ENCODE measurements at places on chromosomes 12 and 14.

DNA sequence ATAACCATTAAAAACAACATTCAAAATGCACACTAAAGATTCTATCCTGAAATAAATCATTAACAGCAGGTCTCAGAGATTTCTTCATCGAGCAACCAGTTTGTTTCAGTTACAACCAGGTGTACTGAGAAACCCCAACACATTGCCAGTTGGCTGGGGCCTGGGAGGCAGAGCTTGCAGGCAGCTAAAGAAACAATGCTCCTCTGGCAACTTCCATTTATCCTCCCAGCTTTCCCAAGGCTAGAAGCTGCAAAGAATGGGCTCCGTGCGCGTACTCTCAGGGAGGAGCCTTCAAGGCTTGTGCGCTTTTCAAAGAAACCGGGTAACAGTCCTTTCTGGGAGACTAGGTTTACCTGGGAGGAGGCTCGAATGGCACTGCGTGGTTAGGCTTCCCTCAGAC lies 181.6 kb downstream of the MSRB3 start:
- DNase-seq: no peak

DNA sequence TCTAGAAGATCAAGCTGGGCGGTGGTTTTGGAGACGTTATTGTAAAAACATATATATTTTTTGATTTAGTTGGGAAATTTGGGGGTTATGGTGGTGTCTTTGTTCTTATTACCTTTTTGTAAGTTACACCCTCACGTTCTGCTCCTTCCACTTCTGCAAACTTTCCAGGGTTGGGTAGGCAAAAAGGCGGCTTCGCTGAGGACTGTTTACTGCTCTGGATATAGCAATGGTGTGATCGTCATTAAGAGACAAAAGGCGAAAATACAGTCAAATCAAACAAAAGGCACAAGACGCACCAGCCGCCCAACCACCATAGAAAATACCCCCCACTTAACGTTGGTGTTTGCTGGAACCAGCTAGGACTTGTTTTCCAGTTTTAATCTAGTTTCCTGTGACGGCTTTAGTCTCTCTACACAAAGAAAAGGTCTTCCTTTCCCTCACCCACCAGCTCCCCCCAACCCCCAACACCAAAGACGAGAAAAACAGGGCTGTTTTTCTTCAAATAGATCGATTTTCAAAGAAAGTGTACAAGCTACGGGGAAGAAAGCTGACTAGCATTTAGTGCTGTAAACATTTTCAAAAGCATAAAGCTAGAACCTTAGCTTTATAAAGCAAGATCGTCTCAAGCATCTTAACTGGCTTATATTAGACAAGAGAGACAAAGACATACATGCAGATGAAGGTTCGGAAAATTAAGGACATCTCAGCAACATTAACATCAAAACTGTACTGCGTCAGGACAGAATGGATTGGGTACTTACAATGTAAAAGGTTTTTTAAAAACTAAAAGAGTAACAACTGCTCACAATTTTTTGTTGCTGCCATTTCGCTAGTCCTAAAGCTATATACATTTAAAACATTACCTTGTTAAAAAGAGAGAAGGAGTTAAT lies 2.0 kb upstream of the SETD1B start:
- peak; percentile 38 for DNase-seq

DNA sequence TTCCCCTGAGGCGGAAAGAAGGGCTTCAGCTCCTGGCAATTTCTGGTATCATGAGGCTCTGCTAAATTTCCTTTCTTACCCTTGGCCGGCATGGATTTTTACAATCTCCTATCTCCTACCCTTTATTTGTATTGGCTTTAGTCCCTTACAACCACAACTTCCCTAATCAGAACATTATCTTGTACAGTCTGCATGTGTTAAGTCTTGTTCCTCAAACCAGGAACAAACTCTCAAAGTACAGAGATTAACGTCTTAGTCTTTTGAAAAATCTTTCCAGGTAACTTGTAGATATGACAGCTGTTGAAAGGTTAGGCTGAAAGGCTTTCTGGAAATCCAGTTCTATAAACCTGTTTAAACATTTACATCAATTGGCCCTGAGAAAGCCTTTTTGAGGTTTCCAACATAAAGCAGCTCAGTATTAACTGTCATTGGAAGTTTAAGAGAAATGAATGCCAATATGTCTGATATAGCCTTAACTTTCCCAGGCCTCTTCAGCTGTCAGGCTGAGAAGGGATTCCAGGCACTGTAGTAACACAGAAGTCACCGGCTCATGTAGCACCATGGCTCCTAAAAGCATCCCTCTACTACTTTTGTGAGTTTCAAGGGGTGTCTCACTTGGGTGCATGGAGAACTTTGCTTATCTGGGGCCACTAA lies 360.5 kb downstream of the FUT8 start:
- DNase-seq: no peak

DNA sequence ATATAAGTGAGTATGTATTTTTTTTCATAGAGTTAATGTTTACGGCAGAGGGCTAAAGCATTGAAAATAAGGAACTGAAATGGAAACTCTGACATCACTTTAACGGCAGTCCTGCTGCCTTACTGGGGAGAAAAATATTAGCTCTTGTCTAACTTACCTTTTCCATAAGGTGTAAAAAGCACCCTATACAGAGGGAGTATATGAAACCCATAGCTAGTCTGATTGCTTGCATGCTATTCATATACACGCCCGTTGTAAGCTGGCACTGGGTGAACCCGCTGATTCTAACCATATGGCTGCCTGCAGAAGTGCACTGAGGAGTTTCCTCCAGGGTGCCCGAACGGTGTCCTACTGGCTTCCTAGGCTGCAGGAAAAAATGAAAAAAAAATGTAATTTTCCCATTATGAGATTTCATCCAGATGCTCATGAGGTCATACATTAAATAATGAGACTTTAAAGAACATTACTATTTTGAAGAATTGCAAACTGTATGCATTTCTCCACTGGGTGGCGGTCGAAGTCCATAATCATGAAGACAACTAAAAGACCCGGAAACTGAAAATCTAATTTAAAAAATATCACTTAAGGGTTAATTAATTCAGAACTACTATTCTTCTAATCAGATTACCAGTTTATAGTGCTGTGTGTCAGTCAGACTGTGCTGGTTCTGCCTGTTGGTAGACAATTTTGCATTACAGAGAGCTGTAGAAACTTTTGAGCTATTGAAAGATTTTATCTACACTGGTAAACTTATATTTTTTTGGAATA lies 144.7 kb downstream of the ALX1 start:
- DNase-seq: no peak

GRCh38 chr14:88476214-88476774 lies 78.5 kb downstream of the PTPN21 start:
- no peak for DNase-seq

GRCh38 chr12:103128862-103129501 lies 171.5 kb downstream of the ASCL1 start:
- DNase-seq: no peak

DNA sequence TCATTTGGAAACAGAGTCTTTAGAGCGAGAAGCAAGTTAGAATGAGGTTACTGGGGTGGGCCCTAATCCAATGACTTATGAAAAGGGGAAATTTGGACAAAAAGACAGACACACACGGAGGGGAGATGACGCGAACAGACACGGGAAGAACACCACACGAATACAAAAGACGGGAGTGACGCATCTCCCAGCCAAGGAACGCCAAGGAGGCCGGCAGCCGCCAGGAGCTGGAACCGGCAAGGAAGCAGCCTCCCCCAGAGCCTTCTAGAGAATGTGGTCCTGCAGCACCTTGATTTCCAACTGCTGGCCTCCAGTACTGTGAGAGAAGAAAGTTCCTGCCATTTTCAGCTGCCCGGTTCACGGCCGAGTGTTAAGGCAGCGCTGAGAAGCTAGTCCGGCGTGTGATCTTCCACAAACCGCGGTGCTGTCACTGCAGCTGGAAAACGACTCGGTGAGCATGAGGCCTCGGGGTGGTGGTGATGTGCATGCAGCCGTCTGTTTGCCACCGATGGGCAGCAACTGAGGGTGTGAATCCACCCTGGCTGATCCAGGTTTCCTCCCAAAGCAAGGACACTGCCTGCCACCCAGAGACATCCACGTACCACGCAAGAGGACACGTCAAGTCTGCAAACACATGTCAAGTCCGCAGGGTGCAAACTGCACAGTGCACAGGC lies 124.5 kb downstream of the NCOR2 start:
- no peak for DNase-seq

- DNase-seq: no peak
Observed at GRCh38 chr12:66304296-66304900, 2.1 kb downstream of the HELB start.

DNA sequence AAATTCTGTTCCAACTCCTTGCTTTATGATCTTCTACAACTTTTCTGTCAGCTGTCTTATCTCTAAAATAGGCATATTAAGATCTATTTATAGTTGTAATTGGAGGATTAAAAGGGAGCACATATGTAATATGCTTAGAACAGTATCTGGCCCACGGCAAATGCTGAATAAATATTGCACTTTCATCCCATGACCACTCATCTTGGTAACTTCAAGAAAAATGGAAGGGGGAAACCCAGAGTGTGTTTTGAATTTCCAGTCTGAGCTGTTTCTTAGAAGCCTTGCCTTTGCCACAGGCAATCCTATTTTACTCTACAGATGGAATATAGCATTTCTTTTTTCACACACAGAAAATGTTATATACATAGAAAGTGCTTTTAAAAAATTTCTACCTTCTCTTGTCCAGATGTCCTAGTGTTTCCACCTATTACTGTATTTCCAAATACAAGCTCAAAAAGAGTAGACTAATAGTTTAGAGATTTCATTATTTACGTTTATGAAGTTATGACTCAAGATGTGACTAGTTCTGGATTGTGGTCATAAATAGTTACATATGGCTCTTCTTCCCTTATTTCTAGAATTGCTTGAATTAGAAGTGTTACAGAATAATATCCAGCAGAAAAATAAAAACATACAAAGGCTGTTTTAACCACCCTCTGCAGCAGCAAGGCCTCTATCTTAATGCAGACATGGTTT lies 6.2 kb upstream of the STXBP6 start:
- DNase-seq: no peak

DNA sequence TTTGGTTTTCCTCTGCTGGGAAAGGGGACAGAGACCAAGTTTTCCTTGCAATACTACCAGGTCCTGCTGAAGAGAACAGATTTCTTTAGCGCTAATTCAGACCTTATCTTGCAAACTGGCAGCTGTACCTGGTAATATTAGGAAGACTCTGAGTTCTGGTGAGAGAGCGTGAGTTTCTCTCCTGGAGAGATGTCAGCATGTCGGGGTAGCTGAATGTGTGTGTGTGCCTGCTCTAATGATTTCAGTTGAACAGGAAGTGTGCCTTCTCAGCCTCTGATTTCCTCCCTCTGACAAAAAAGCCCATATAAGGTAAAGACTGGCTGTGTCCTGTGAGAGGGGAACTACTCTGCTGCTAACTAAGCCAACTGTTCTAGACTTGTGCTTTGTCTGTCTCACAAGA lies 10.3 kb upstream of the ERP27 start:
- peak; percentile 48 for DNase-seq

- DNase-seq: no peak
Observed at GRCh38 chr12:12267742-12268200, 927 bp upstream of the LRP6 start.

- DNase-seq: no peak
Observed at GRCh38 chr12:91127751-91128150, 16.5 kb upstream of the LUM start.

DNA sequence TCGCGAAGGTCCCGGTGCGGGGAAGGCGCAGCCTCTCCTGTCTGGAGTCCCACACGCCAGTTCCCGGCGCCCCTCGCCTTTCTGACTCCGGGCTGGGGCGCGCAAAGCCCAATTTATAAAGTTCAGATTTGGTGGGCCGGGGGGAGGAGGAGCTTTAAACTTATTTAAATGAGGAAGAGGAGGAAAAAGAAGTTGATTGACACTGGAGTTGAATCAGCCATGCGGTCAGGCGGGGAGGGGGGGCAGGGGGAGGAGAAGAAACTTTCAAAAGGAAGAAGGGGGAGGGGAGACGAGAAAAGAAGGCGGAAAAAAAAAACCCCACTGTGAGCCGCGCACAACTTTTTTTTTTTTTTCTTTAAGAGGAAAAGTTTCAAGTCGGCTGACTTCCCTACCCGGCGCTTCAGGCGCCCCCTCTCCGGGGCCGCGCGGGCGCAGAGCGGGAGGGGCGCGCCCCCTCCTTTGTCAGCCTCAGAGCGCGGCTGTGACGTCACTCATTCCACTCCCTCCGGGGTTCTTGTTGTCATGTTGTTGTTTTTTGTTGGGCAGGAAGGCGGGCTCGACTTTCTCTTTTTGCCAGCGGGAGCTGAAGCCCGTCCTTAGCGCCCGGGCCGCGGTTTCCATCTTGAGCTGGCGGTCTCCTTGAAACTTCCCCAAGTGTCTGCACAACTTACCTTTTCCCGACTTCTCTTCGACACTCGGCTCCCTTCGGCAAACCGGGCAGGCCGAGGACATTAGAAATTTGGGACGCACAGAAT lies at the start of gene ZFP36L1:
ZFP36L1 (minus strand) TSS at position 89 of the 755 bp plus-strand sequence. CDS start 129 bp downstream, outside the sequence.
- DNase-seq: peak; percentile 94

DNA sequence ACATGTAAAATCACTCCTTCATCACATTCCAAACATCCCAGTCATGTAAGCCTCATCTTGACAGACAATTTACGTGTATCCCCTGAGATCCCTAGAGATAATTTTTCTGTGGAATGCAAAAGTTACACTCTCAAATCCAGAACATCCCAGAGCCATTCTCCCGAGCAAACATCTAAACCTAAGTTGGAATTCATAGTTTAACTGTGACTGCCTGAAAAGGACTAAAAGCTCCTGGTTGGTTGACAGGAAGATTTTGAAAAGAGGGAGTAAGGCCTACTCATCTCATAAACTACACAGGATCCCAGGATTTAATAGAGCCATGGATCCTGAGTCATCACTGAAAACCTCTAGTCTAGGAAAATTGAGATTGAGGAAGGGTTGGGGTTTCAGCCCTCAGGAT lies 123.6 kb downstream of the SCN8A start:
- DNase-seq: no peak

DNA sequence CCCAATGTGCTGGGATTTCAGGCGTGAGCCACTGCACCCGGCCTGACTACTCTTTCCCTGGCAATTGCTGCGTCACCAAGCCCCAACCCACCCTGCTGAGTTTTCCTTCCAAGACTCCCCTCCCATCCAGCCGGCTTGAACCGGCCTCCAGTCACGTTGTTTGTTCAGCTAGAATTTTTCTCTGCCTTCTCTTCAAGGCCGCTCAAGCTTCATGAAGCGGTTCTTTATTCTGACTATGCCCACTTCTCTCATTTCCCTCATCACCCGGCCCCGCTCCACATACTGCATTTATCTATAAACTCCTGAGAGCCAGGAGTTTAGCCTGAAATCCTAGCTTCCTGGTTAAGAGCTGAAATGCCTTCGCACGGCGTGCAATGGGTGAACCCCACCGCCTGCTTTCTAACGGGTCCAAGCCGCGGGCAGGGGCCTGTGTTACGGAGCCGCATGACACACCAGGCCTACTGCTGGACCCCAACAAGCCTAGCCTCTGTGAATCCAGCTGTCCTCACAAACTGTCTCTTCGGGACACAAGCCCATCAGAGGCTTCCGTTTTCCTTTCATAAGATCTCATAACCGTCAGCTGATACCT lies 999 bp upstream of the DCAF4 start:
- no peak for DNase-seq

DNA sequence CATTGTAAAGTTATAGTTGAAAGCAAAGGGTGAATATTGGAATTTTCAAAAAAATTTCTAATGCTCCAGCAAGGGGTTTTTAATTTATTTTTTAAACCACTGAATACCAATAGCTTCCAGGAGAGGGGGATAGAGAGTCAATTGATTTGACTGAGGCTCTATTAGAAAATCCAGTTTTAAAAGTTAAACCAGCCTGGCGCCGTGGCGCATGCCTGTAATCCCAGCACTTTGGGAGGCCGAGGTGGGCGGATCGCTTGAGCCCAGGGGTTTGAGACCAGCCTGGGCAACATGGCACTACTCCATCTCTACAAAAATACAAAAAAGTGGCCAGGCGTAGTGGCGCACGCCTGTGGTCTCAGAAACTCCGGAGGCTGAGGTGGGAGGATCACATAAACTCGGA lies 150.1 kb downstream of the SLC38A4 start:
- DNase-seq: no peak

GRCh38 chr12:75587340-75588106 lies 76.1 kb upstream of the KRR1 start:
- no peak for DNase-seq
